CD8-positive, alpha-beta memory T cell (primary cell): ENCODE measurements at places on chromosomes 6 and 20. TPM values are rescaled to one million over a fixed set of nuclear protein-coding genes. Genes with fewer than 3 reads are reported as not detected.

Gene COL11A2
- total RNA-seq, result 0.69 TPM

Gene SEL1L2
- not detected for total RNA-seq

Gene PAK5
- not detected for total RNA-seq

Gene CTCFL
- not detected for total RNA-seq

DNA sequence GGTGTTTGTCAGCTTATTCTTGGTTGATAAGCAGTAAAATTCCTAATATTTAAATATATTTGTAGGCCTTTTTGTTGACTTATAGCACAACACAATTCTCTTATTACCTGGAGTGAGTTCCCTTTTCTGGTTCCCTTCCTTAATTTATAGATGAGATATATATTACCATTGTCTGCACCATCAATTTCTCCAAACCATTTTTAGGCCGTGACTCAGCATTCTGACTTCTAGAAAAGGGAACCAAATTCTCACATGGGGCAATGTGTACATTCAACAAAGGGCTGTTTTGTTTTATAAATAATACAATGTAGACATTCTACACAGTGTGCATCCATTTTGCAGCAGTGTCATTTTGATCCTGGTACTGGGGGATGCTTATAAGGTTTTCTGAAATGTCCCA lies 52.8 kb downstream of the NCOA7 start:
- H3K27me3 ChIP-seq, result no peaks in the 10 kb centered on the region
- no peak for DNase-seq

GRCh38 chr20:56522311-56522710 lies 2.2 kb upstream of the FAM209A start:
- no peak overlapping the region for H3K4me3 ChIP-seq
- H3K27me3 ChIP-seq, result no peaks in the 10 kb centered on the region
- DNase-seq, result no peak

DNA sequence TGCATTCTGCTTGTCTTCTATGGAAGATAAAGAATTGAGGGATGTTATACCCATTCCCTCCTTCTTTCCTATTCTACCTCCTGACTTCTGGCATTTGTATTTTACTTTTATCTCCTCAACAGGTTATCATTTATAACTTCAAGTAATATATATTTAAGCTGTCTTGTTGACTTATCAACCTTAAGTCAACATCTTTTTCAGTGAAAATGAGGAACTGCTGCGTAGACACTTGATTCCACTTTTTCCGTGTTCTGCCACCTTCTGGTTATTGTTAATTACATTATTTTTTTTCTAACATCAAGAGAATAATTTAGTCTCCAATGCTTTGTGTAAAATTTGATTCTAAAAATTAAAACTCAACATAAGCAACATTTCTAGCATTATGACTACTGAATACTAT lies 107.5 kb downstream of the PRKN start:
- no peaks in the 10 kb centered on the region for H3K36me3 ChIP-seq
- no peak overlapping the region for H3K27ac ChIP-seq
- H3K27me3 ChIP-seq, result no peaks in the 10 kb centered on the region
- DNase-seq, result no peak
- H3K4me3 ChIP-seq, result no peak overlapping the region
- no peaks in the 10 kb centered on the region for H3K4me1 ChIP-seq
